ENCODE measurements at places on chromosomes 13 and 19. TPM values are rescaled to one million over a fixed set of nuclear protein-coding genes. Genes with fewer than 3 reads are reported as not detected.

Gene EDNRB
- polyA plus RNA-seq: 23.2 TPM

DNA sequence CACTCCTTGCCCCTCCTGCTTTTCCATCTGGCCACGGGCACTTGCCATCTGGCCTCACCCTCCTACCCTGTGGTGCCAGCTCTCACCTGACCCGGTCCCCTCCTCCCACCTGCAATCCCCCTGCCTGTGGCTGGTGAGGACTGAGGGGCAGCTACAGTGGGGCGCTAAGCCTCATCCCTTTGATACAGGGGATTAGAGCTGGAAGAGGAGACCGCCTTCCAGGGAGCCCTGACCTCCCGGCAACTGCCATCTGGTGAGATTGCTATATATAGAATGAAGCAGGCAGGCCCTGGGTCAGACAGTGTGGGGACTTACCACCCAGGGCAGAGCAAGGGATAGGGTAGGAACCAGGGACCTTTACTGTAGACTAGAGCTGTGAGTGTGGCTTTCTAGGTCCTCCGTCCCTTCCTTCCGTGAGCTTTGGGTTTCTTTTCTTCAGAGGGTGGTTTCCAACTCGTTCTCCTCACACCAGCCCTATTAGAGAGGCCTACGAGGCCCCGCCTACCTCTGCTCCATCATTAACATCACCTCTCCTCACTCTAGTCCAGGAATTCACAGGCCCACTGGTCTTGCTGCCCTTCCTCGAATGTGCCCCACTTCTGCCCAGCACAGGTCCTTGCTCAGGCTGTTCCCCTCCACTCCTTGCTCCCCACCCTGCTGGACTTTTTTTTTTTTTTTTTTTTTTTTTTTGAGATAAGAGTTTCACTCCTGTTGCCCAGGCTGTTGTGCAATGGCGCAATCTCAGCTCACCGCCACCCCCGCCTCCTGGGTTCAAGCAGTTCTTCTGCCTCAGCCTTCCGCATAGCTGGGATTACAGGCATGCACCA is 7.7 kb downstream of the KASH5 start:
- no peak for DNase-seq

Gene CNFN
- 4.1 TPM for polyA plus RNA-seq

GRCh38 chr13:22080832-22081231 is 410.0 kb downstream of the FGF9 start:
- no peak for DNase-seq

DNA sequence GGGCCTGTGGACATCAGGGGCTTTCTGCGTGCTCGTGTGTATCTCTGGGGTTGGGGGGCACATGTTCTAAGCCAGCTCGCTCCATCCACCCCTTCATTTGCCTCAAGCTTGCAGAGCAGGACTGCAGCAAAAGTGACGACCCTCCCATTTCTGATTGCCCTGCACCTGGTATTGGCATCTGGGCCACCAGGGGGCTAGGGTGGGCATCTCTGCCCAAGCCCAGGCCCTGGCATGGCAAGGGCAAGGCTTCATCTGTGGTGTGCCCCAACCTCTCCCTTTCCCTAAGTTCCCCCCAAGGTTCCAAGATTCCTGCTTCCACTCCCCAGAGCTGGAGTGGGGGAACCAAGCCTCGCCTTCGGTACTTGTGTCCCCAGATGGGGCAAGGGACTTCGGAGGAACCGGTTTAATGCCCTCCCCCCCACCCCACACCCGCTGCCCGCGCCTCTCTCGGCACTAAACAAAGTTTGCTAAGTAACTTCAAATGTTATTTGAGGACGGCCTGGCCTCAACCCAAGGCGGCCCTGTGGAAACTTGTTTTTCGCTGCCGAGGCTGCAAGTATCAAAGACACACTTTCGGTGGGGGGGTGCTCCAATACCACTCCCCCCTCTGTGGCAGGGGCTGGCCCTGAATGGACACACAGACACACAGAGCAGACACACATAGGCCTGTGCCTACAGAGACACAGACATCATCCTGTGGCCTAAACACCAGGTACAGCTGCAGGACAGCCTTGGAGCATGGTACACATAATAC is 12.2 kb downstream of the NFIX start:
- peak; percentile 91 for DNase-seq

DNA sequence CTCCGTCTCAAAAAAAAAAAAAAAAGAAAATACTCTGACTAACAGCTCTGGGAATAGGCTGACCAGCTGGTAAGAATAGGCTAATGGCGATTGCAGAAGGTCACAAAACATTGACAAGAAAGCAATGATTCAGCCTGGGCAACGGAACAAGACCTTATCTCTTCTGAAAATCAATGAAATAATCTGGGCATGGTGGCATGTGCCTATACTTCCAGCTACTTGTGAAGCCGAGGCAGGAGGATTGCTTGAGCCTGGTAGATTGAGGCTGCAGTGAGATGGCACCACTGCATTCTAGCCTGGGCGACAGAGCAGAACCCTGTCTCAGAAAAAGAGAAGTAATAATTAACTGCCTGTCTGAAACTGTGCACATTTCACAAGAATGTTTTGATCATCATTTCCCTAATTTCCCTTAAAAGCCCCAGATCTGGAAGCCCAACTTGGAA is 18.8 kb upstream of the MTRF1 start:
- no peak for DNase-seq

DNA sequence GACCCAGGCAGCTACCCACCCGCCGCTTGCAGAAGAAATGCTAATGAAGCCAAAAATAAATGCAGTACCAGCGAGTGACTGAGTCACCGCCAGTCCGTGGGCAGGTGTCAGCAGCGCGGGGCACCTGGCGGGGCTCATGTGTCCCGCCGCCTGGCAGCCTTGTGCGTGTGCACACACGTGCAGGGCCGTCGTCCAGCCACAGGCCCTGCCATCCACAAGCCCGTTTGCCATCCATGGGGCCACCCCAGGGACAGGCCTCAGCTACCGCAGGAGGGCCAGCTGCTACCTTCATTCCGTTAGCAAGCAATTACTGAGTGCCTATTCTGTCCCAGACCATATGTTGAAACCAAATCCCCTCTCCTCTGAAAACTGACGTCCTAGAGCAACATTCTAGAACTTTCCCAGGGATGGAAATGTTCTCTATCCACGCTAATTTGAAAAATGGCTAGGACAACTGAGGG is 20.5 kb downstream of the NCAN start:
- DNase-seq: no peak

- DNase-seq: peak; percentile 75
Measured at GRCh38 chr13:41613984-41614661, 156.8 kb downstream of the RGCC start.

DNA sequence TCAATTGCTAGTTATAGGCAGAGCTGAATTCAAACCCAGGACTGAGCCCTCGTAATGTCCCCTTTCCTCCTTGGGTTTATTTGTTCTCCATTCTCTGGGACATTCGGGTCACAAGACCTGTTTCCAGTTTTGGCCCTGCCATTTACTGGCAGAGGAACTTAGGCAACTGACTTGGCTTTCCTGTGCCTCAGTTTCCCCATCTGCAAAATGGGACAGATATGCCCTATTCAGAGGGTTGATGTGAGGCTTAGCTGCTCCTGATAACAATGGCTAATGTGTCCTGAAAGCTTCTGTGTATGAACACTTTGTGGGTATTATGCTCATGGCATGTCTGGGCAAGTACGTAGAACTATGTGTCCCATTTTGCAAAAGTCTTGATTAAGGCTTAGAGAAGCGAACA is 996 bp downstream of the ZNF524 start:
- DNase-seq: no peak

GRCh38 chr19:51147663-51148062 is 5.6 kb downstream of the SIGLEC7 start:
- DNase-seq: no peak

Gene ADAMTS10
- polyA plus RNA-seq: 9.1 TPM

Gene RFX2
- polyA plus RNA-seq: 17.3 TPM

- DNase-seq: no peak
Measured at GRCh38 chr19:55101261-55101660, 16.2 kb downstream of the PPP1R12C start.

Gene DZIP1
- polyA plus RNA-seq: 3.9 TPM

DNA sequence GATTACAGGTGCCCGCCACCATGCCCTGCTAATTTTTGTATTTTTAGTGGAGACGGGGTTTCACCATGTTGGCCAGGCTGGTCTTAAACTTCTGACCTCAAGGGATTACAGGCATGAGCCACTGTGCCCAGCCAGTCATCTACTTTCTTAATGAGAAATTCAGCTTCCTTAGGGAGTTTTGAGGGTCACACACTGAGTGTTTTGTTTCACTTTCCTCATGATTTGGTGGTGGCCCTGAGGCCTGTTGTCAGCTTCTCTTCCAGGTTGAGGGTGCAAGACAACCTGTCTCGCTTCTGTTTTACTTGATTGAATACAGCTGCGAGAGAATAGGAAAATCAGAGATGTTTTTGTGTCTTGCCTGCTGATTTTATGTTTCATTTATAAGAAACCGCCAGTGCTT is 9.9 kb downstream of the FRY start:
- no peak for DNase-seq

DNA sequence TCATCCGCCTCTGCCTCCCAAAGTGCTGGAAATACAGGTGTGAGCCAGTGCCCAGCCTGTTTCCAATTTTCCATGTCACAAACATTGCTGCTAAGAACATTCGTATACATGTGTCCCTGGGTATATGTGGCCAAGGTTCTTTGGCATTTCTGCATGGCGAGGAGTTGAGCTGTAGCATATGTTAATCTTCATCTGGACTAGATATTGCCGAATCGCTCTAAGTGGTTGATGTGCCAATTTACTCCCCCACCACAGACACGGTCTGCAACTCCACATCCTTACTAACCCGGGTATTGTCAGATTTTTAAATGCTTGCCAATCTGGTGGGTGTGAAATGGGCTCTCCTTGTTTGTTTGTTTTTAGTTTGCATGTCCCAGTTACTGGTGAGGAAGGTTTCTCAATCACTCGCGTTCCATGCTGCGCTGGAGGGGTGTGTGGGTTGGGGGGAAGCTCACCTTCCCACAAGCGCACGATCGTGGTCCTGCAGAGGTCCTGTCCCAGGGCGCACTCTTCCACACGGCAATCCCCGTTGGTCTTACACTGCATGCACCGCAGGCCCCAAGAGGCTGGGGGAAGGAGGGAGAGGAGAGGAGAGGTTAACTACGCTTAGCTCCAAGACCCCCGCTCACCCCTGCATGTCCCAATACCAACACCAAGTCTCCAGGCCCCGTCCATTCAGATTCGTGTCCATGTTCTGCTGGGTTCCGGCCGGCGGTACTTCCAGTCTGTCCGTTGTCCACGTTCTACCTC is 2.7 kb downstream of the PLAUR start:
- peak; percentile 32 for DNase-seq

GRCh38 chr19:51246164-51246552 is 4.7 kb upstream of the SIGLECL1 start:
- no peak for DNase-seq

Gene ZNF792
- polyA plus RNA-seq: 2.0 TPM

Gene ALKBH6
- 23.1 TPM for polyA plus RNA-seq

Gene FAM216B
- polyA plus RNA-seq: 4.9 TPM

DNA sequence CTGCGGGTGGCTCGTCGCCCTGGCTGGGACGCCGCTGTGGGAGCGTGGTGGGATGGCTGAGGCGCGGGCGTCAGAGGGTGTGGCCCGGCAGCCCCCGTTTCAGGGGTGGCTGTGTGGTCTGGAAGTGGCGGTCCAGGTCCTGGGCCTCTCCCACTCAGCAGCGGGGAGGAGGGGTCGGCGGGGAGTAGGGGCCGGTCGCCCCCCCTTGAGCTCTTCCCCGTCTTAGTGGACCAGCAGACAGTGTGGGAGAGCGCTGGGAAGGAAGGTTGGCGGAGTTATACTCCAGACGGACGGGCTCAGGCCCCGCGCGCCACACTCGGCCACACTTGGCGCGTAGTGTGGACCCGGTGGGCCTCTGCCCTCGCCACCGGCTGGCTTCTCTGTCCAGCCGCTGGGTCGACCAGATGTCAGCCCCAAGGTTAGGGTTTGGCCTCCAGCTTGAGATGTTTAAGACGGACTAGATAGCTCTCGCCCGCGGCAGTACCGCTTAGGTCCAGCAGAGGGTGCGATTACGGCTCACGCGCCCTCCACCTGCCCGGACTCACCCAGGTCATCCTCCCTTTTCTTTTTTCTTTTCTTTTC is 21.7 kb upstream of the ZNF429 start:
- peak; percentile 25 for DNase-seq

GRCh38 chr13:107379407-107380155 is 811.6 kb upstream of the ARGLU1 start:
- DNase-seq: no peak

DNA sequence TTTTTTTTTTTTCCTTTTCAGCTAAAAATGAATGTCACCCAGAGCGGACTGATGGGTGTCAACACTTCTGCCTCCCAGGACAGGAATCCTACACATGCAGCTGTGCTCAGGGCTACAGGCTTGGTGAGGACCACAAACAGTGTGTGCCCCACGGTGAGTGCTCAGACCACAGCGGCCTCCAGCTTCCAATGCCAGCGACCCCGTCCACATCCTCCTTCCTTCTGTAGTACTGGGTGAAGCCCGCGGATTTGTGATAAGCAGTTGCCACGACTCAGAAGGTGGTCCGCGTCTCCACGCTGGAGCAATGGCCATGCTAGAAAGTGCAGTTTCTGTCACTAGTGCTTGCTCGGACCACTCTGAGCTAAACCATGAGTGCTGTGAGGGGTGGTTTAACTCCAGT is 6.0 kb downstream of the PROZ start:
- no peak for DNase-seq

- no peak for DNase-seq
Measured at GRCh38 chr19:36821758-36822157, 16.4 kb downstream of the ZNF790 start.

Gene LIM2
- not detected for polyA plus RNA-seq

DNA sequence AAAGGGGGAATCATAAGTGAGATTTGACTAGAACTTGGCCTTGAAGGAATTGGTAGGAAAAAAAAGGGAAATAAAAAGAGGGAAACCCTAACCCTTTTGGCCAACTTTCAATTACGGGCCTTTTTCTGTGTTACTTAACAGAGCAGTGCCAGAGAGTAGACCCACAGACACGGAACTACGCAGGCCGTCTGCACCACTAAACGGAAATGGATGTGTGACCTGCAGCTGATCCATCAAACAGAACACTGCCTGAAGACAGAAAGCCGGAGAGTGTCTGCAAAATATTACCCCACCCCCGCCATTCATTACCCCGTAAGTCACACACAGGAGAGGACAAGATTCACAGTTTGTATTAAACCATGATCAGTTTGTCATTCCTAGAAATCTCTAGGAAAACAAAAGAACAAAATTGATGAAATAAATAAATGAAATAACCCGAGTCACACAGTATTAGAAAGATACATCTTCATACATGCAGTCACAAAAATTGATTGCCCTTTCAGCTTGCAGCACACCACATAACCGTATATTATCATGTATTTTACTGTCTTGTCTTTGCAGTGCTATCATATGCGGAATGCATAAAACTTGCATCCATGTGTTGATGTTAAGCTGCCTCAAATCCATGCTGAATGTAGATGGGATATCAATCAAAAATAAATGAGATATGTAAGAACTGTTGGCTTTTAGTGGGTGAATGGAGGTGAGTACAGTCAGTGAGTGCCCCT is 424.7 kb downstream of the IRS2 start:
- DNase-seq: peak; percentile 15

DNA sequence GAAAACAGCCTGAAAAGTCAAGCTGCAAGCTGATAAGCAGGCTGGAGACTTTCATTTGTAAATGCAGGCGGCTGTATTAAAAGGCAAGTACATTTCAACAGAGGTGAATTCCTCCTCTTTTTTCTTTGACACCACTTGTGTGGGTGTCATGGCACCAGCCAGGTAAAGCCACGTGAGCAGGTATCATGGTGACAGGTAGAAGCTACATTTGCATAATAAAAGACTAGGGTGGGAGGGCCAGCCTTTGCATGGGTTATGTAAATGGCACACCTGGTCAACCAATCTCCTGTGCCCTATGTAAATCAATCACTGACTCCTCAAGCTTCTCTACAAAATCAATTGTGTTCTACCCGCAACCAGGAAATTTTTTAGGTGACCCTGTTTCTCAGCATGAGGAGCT is 68.2 kb downstream of the ZNF100 start:
- no peak for DNase-seq

Gene SHC2
- 11.2 TPM for polyA plus RNA-seq

All from lung (tissue), 17 donors.